ENCODE measurements at places on chromosomes 1 and 21. TPM values are rescaled to one million over a fixed set of nuclear protein-coding genes. Genes with fewer than 3 reads are reported as not detected.

ATP6V1G3 gene
- not detected for total RNA-seq

AMY2A gene
- total RNA-seq, result not detected

MAP1LC3C gene
- 0.25 TPM for total RNA-seq

FABP3 gene
- total RNA-seq, result not detected

IVL gene
- 0.07 TPM for total RNA-seq

FTCD gene
- total RNA-seq, result 0.08 TPM

ZNF593OS gene
- not detected for total RNA-seq

CXADR gene
- total RNA-seq, result 8.2 TPM

CHRM3 gene
- total RNA-seq, result 0.02 TPM

CFAP107 gene
- total RNA-seq, result not detected

OR6K3 gene
- not detected for total RNA-seq

RAP1A gene
- 28.7 TPM for total RNA-seq

TMPRSS15 gene
- not detected for total RNA-seq

FLAD1 gene
- total RNA-seq, result 44.0 TPM

RGSL1 gene
- total RNA-seq, result not detected

AADACL3 gene
- not detected for total RNA-seq

OR6K2 gene
- not detected for total RNA-seq

TAL1 gene
- total RNA-seq, result not detected

OR2G6 gene
- not detected for total RNA-seq

INAVA gene
- total RNA-seq, result 40.5 TPM

CAMK2N1 gene
- total RNA-seq, result 33.9 TPM

CENPF gene
- 79.8 TPM for total RNA-seq

PRRX1 gene
- total RNA-seq, result not detected

S100A14 gene
- total RNA-seq, result 0.36 TPM

VAV3 gene
- total RNA-seq, result 1.6 TPM

All from A549 treated with DMSO at 1 μM for 4 hours (cell line).